ENCODE measurements at places on chromosomes 11 and 22.

GRCh38 chr11:77668760-77669159 is 31.2 kb upstream of the CLNS1A start:
- no peak for DNase-seq

- no peak for DNase-seq
Observed at GRCh38 chr11:2176389-2176900, 4.8 kb upstream of the TH start.

DNA sequence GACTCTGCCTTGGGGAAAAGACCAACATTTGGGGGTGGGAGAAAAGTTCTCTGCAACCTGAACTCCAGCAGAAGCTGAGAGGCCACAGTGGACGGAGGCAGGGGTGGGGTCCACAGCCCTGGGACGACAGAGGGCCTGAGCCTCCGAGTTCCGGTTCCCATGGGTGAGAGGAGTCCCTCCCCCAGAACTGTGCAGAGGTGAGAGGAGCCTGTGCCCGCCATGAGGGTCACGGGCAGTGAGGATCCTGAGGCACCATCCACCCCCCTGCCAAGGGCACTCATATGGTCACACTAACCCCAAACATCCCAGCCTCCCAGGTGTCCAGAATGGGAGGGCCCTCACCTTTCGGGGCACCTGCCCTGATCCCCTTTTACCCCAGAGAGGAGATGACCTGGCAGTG is 30.5 kb downstream of the KIAA0930 start:
- no peak for DNase-seq

- DNase-seq = no peak
Observed at GRCh38 chr11:28346209-28346608, 238.0 kb downstream of the METTL15 start.

DNA sequence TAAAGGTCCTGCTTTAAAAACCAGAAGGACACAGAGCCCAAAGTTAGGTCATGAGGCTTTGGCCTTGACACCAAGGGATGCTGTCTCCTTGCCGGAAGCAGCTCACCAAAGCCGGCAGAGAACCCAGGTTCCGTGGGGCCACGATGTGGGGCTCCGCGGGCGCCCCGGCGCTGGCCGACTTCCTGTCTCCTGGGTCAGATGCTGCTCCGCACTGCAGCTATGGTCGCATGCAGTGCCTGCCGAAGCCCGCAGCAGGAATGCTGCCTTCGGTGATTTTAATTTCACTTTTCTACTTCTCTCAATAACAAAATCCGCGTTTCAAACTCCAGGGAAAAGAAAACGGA is 454 bp upstream of the OTUB1 start:
- DNase-seq = peak; percentile 40

- no peak for DNase-seq
Observed at GRCh38 chr11:14449302-14449714, 50.3 kb downstream of the COPB1 start.

DNA sequence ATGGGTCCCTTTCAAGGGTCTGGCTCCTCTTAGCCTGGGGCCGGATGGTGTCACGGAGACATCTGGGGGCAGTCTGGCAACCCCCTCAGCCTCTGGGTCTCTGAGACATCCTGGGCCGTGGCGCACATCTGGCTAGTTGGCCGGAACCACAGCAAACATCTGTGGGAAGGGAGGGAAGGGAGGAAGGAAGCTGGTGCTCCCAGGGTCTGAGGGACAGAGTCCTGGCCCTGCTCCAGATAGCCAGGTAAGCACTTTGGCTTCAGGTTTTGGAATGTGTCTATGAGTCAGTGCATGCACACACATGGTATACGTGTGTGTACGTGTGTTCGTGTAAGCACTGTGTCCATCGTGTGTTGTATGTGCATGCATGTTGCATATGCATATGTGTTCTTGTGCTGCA is 225.1 kb downstream of the MN1 start:
- DNase-seq = no peak

- DNase-seq = no peak
Observed at GRCh38 chr11:118606844-118607228, 579 bp upstream of the PHLDB1 start.

DNA sequence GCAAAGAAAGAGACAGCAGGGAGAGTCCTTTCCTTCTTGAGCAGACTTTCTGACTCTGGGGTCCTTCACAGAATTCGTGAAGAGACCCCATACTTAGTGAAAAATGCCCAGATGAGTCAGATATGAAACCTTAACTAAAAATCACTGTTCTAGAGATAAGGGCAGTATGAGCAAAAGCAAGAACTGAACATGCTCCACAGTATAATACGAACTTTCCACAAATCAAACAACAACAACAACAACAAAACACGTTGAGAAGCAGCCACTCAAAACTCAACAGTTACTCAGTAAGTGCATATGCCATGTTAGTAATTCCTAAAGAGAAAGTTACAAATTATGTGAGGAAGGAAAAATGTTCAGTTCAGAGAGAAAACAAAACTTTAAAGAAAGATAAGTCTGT is 44.3 kb downstream of the PITPNB start:
- no peak for DNase-seq

- DNase-seq = no peak
Observed at GRCh38 chr11:87320123-87320522, 282.4 kb downstream of the TMEM135 start.

DNA sequence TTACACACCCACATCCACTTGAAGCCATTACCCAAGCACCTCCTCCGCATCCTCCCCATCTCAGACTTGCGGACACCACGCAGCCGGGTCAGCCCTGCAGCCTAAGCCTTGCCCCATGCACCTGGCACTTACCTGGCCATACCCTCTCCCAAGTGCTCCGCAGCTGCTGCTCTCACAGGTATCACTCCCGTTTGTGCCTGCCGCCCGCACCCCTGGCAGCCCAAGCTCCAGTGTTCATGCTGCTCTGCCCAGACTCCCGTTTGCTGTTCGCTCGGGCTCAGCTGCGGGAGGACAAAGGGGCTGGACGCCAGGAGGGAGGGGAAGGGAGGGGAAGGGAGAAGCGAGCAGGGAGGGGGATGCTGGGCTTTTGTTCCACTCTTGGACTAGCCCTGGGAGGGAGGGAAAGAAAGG is at the start of gene KLHL35:
TSS of gene KLHL35 (minus strand) at position 293 of the 411 bp plus-strand sequence. CDS start 2,574 bp downstream, outside the sequence.
- DNase-seq = no peak

- no peak for DNase-seq
Observed at GRCh38 chr11:898143-898511, 12.5 kb downstream of the CHID1 start.

- DNase-seq = no peak
Observed at GRCh38 chr11:120657306-120658070, 145.9 kb downstream of the GRIK4 start.

DNA sequence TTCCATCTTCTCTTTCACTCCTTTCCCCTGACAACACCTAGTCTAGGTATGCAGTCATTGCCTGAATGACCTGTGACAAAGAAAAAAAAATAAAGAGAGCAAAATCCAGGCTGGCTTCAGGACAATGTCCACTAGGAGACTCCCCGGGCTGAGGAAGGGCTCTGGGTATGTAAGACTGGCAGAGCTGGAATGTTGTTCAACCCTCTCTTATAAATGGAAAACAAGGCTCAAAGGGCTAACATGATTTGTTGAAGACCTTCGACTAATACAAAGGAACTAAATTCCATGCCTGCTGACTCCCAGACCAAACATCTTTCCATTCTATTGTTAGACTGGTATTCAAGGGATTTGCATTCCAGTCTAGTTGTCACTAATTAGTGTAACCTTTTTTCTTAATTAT is 122.2 kb downstream of the ARL14EP start:
- no peak for DNase-seq

- DNase-seq = no peak
Observed at GRCh38 chr11:8828580-8829361, 82.2 kb upstream of the AKIP1 start.

- no peak for DNase-seq
Observed at GRCh38 chr11:36619502-36619901, 21.5 kb upstream of the RAG2 start.

DNA sequence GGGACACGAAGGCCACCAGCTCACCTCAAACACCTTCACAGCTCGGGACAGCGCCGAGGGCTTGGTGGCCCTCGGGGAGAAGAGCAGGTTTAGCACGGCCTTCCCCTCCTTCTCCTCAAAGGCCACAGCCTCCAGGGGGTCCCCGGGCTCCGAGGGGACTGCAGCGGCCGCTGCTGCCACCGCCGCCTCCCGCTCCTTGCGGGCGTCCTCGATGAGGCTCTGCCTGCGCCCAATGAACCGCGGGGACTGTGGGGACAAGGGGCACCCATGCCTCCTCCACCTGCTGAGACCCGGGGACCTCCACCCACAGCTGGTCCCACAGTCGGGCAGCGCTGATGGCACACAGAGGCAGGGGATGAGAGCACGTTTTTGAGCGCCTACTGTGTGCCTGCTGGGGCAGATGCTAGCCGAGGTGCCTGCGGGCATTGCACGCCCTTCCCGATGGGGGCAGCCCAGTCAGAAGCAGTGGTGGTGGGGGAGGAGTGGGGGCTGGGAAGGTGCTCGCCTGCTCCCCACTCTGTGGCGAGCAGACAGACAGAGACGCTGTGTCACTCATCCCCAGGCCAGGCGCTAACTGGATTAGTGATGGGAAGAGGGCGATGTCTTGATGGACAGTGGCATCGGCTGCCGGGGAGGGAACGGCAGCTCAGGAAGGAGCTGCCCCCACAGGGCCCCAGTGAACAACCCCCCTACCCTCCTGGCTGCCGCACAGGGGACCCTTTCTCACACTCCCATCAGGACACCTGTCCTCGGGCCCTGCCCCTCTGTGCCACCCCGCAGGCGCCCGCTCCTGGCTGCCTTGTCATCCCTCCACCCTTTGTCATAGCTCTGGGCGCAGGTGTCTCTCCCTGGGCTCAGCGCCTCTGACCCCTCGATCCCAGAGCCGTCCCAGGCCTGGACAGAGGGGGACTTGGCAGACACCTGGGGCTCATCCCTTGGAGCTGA is 1.7 kb downstream of the TH start:
- DNase-seq = no peak

GRCh38 chr22:36015155-36015810 is 13.3 kb downstream of the RBFOX2 start:
- no peak for DNase-seq

GRCh38 chr11:12680246-12680939 is 6.2 kb downstream of the TEAD1 start:
- DNase-seq = peak; percentile 18

DNA sequence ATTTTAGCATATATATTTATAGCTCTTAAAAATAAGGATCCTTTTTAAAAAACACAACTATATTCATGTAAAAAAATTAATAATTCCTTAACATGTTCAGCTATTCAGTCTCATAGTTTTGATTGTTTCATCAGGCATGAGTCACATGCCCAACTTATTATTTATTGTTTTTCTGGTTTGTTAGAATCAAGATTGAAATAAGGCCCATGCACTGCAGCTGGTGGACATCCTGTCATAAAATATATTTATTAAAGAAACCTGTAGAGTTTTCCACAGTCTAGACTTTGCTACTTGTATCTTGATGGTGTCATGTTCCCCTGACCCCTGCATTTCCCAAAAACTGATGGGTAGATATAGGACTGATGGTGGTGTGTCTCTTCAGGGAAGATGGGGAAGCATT is 77.4 kb downstream of the PARVA start:
- DNase-seq = no peak

DNA sequence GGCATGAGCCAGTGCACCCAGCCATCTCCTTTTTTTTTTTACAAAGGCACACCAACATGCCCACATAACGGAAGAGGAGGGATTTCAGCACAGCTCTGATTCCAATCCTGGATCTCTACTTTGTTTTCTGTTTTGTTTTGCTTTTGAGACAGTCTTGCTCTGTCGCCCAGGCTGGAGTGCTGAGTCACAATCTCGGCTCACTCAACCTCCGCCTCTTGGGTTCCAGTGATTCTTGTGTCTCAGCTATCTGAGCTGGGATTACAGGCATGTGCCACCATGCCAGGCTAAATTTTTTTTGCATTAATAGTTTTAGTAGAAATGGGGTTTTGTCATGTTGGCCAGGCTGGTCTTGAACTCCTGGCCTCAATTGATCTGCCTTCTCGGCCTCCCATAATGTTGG is 28.1 kb downstream of the VSTM5 start:
- no peak for DNase-seq

GRCh38 chr11:64316672-64317324 is 561 bp downstream of the TRMT112 start:
- DNase-seq = no peak

DNA sequence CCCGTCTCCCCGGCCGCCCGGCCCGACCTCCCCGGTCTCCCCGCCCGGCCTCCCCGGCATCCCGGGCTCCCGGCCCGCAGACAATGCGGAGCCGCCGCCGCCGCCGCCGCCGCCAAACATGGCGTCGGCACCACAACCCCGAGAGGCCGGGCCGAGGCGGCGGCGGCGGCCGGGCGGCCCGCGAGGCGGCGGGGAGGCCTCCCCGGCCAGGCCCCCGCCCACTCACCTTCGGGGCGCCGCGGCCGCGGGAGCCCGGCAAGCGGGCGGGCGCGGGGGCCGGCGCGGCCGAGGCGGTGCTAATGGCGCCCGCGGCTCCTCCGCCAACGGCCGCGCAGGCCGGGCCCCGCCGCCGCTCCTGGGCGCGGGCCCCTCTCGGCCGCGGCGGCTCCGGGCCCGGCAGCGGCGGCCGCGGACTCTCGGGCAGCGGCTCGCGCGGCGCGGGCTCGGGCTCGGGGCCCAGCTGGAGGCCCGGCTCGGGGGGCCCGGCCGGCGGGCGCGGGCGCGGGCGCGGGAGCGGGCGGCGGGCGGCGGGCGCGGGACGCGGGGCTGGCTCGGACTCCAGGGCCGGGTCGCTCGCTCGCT is 311 bp downstream of the BRD1 start:
- no peak for DNase-seq

DNA sequence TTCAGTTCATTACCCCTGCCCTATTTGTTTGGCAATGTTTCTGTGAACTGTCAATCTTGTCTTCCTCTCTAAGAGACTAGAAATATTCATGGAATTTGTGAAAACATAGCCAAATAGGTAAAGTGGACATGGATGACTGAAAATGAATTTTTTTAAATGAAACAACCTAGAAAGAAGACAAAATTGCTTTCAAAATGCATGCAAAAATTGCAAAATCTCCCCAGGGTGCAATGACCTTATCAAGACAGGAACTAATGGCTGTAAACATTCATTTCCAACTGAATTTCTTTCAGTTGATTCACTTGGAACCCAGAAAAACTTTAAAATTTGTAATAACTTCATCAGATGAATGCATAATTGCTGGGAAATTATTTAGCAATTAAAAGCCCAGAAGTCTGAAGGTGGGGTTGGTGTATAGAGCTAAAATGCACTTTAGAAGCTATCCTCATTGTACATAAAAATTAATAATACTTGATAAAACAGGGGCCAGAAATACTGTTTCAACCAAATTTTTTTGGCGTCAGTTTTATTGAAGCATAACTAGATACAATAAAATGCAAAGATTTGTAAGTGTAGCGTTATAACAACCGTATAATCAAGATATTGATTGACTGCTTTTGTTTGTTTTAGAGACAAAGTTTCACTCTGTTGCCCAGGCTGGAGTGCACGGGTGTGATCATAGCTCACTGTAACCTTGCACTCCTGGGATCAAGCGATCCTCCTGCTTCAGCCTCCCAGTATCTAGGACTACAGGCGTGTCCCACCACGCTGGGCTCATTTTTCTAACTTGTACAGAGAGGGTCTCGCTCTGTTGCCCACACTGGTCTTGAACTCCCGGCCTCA is 27.6 kb upstream of the SLC35C1 start:
- DNase-seq = no peak

GRCh38 chr11:94785509-94785908 is 17.4 kb downstream of the AMOTL1 start:
- DNase-seq = no peak
